ENCODE measurements at places on chromosomes 7 and 10.

DNA sequence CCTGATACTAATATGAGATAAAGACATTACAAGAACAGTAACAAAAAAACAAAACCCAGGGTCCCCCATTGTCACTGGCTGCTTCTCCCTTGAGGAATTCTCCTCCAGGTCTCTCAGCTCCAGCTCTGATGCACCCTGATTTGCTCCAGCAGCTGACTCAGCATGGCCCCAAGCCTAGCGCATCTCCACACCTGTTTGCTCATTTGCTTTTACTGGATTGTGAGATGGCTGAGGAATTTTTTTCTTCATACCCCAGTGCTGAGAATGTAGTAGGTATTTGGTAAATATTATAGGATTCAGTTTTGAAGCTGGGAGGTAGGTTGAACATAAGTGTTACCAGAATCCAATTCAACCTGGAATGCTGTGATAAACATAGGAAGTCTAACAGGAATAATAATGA lies 171.9 kb downstream of the PKD1L1 start:
- DNase-seq = no peak

DNA sequence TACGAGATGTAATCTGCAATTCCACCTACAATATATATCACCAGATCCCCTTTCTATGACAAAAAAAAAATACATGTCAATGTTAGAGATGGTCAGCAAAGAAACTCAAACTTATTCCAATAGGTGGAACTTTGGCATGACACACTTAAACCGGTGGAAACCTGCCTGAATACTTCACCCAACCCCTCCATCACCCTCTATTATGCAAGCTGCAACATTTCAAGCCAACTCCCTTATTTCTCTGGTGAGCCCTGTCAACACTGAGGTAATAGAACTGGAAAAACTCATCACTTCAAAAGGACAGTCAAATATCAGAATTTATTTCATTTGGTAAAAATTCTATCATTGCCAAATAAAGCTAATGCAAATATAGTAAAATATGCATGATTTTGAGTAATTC lies 3.6 kb downstream of the ZNF438 start:
- DNase-seq = no peak

DNA sequence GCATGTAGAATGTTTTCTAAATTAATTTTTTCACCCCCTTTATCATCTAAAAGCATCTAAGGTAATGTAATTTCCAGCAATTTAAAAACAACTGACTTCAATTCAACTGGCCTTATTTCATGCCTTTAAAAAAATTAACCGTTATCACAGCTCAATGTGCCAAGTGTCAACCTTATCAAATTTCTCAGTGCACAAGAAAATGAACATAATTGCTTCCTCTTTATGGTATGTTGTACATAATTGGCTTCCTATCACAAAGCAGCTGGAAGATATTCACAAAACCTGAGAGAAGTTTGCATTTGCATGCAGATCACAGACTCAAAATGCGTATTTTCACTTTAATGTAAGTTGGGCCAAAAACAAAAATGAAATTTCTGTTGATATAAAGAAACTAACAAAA lies 966.4 kb downstream of the GRM8 start:
- no peak for DNase-seq

DNA sequence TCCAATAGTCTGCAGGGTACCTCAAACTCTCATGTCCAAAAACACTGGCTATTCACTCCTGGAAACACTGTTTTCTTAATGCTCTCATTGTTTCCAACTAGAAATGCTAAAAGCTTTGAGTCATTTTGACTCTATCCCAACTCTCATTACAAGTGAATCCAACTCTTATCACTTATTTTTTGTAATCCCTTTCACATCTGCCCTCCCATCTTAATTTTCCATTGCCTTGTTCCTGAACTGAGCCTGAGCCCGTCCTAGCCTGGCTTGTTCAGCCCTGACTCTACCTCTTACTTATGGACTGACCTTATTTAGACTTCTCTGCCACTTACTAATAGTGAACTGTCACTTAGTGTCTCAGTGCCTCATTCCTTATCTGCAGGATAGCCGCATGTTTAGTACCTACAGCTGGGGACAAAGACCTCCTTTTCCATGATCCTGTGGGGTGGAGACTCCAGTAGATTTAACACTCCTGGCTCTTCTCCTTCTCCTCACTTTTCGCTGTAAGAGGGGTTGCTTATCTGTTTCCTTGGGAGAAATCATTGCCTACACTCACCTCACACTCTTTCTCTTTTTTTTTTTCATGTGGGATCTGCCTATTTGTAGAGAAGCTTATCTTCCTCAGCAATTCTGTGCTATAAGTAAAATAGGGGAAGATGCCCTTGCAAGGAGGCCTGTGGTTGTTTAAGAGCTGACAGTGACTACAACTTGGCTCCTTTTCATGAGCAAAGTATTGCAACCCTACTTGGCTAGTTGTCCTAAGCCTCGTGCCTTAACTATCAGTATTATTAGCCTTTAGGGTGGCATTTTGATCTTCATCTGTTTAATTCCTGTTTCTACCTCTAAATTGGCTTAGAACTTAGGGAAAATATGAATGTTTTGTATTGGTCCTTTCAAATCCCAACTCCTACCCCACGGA lies 56.4 kb downstream of the SLC16A12 start:
- no peak for DNase-seq

DNA sequence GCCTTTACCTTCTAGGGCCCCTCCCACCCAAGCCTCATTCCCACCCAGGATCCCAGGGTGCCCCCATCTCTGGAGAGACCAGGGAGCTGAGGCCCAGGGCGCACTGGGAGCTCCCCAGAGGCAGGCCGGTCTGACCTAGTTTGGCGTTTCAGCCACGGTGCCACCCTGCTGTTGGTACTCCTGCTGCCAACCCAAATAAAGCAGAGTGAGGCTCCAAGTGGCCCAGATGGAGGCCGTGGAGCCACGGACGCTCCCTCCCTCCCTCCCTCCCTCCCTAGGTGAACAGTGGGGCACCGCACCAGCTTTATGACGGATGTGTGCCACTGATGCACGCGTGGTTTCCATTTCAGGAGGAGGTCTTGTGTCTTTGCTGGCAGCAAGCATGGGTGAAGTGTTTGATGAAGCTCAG lies 1.8 kb downstream of the INPP5A start:
- no peak for DNase-seq

GRCh38 chr7:141433698-141434097 lies 117.5 kb upstream of the AGK start:
- DNase-seq = no peak

GRCh38 chr10:113073549-113074189 lies 123.6 kb downstream of the TCF7L2 start:
- no peak for DNase-seq
